NCI-H748 treated with DMSO at 0.1 percent for 48 hours (cell line): ENCODE measurements at places on chromosomes 2 and 18.

- no peak for DNase-seq
Measured at GRCh38 chr2:148110184-148110583, 89.3 kb downstream of the MBD5 start.

DNA sequence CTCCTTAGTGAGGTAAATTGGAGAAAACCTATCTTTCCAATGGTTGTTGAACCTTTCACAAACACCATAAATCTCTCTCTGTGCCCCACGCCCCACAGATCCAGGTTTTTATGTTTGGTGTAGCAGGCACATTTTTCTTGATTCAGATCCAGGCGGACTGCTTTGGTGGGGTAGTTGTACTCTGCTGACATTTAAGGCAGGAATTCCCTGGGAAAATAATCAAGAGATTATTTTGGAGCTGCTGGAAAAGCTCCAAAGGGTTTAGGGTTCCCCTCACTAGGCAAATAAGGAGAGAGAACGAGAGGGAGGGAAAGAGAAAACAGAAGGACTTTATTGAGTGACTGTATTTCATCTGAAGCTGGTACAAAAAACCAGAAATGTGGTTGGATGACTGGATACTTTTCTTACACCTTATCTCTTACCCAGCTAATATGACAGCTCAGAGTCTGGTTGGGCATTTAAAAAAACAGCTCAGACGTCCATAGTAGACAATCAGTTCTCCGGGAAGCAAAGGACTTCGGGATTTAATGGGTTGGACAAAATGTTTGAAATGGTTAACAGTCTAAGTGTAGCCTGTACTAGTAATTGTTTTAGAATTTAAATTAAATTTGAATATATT lies 3.6 kb upstream of the AQP4 start:
- DNase-seq, result no peak

DNA sequence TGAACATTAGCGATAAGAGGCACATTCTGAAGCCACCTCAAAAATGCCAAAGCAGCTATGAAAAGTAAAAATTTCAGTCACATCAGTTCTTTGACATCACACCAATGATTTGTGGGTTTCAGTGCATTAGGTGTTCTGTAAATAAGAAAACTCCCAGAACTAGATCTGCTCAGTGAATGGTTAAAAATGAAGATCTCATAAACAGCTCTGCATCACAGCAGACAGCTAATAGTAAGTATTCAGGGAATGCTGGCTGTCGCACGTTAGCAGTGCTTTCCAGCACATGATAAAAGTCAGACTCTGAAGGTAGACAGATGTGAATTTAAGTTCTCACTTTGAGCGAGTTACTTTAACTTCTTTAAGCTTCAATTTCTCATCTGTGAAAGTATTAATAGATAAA lies 154.9 kb downstream of the SATB2 start:
- DNase-seq, result no peak

- DNase-seq, result no peak
Measured at GRCh38 chr2:223034221-223034975, 17.6 kb upstream of the KCNE4 start.

GRCh38 chr2:16162491-16163040 lies 222.2 kb downstream of the MYCN start:
- no peak for DNase-seq

DNA sequence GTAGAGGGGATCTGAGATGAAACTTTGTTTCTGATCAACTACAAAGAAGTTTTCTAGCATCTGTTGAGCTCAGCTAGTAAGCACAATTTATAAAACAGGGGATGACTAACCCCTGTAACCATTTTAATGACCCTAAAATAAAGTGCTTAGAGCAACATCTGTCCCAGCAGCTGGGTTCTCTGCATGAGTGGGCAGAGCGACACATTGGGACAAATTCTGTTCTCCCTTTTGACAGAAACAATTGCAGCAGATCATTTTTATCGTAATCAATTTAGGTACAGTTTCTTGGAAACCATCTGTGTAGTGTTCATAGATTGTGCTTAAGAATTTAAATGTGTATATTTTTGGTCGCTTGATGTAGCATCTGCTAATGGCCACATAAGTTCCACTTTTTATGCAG lies 678.0 kb downstream of the RNF144A start:
- DNase-seq, result no peak

- no peak for DNase-seq
Measured at GRCh38 chr18:72986103-72986502, 118.3 kb upstream of the NETO1 start.

DNA sequence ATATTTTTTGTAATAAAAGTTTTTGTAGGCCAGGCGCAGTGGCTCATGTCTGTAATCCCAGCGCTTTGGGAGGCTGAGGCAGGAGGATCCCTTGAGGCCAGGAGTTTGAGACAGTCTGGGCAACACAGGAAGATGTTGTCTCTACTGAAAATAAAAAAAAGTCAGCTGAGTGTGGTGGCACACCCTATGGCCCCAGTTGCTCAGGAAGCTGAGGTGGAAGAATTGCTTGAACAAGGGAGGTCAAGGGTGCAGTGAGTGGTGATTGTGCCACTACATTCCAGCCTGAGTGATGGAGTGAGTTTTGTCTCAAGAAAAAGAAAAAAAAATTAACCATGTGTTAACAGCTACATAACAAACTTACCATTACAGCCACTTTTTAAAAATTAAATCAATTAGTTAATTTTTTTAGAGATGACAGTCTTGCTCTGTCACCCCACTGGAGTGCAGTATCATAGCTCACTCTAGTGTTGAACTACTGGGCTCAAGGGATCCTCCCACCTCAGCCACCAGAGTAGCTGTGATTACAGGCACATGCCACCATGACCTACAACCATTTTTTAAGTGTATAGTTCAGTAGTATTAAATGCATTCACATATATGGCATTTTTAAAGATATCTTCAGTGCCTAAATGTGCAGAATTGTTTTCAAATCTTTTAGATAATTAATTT lies 67.2 kb upstream of the ACYP2 start:
- DNase-seq, result no peak

DNA sequence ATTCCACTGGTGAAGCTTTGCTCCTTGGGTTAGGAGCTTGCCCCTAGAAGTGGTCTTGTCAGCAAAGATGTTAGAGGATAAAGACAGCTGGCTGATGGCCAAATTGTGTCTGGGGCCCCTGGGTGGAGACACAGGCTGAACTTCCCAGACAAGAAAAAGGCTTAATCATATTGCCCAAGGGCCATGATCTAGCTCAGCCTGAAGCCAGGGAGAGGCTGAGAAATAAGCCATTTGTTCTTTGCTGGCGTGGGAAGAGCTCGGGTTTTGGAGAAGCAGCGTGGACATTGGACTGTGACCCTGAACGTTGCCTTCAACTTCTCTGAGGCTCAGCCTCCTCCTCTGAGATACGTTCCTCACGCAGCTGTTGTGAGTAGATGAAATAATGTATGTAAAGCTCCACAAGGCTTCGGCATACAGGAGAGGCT lies 153.0 kb downstream of the ZFP36L2 start:
- no peak for DNase-seq

DNA sequence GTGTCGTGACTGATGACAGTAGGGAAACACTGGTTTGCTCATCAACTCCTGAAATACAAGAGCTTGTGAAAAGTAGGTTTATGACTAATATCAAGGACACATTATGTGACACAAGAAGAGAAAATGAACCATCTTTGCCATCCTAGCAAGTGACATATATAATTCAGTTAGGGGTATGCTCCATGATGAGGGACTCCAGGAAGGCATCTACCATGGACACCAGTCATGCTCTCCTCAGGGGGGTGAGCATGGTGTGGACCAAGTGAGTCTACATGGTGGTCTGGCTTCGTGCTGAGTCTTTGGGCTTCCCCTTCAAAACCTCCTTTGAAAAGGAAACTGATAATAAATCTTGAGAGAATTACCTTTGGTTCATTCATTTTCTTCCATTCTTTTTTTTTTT lies 11.7 kb upstream of the SERPINB5 start:
- no peak for DNase-seq

DNA sequence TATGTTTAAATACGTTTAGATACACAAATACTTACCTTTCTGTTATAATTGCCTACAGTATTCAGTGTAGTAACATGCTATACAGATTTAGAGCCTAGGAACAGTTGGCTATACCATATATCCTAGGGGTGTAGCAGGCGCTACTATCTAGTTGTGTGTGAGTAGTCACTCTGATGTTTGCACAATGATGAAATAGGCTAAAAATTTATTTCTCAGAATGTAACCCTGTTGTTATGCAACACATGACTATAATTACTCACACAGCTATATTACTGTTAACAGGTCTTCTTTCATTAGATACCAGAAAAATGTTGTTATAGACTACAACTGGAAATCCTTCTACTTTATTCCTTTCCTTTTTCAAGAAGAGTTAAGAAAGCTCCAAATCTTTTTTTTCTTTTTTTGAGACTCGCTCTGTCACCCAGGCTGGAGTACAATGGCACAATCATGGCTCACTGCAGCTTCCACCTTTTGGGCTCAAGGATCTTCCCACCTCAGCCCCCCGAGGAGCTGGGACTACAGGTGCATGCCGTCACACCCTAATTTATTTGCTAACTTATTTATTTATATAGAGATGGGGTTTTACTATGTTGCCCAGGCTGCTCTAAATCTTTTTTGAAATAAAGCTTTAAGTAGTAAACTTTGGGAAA lies 48.5 kb downstream of the C2orf74 start:
- DNase-seq, result no peak

- DNase-seq, result no peak
Measured at GRCh38 chr2:235506997-235507615, 13.3 kb downstream of the AGAP1 start.

- no peak for DNase-seq
Measured at GRCh38 chr2:100137866-100138570, 4.4 kb downstream of the AFF3 start.

- no peak for DNase-seq
Measured at GRCh38 chr2:230592775-230593174, 119.9 kb upstream of the CAB39 start.

DNA sequence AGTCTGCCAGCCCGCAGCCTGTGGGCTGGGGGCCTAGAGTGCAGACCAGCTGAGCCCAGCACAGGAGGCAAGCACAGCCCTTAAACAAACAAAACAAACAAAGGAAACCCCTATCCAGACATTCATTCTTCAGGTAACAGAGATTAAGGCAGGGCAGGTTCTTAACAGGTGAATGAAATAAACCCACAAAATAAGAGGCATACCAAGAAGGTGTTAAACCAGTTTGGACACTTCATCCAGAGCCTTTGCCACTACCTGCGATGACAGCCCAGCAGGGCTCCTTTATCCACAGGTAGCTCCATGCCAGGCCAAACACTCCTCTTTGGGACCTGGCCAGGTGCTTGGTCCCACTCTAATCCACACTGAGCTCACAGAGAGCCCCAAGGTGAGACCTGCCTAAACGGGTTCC lies 209.7 kb upstream of the SIX2 start:
- DNase-seq, result peak; percentile 10

DNA sequence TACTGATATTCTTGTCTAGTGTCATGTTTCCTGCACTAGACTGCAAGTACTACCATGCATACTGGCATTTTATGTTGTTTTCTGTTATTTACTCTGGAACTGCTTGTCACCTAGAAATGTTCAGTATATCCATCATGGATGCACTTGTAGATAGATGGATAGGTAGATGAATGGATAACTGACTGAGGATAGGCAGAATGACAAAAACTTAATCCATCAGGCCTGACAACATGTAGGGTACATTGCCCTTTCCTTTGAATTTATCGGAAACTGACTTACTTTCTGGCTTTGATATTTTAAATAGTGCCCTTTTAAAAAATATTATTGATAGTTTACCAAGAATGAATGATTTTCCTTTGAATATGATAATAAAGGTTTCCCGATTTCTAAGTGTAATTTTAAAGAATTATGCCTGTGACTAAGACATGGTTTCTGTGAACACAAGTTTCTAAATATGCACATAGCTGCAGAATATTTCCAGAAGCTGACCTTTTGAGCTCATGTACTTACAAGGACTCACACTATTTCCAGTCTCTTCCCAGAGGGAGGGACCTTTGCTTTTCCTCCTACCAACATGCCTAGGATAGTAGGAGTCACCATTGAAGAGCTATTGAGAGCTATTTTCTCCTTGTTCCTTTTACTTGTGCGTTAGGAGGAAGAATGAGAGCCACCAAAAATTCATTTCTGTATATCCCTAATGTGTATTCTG lies 81.3 kb downstream of the ANKRD12 start:
- DNase-seq, result no peak

- DNase-seq, result no peak
Measured at GRCh38 chr2:135162377-135162776, 110.3 kb downstream of the RAB3GAP1 start.

GRCh38 chr18:71673954-71674353 lies 870.2 kb downstream of the CBLN2 start:
- no peak for DNase-seq

DNA sequence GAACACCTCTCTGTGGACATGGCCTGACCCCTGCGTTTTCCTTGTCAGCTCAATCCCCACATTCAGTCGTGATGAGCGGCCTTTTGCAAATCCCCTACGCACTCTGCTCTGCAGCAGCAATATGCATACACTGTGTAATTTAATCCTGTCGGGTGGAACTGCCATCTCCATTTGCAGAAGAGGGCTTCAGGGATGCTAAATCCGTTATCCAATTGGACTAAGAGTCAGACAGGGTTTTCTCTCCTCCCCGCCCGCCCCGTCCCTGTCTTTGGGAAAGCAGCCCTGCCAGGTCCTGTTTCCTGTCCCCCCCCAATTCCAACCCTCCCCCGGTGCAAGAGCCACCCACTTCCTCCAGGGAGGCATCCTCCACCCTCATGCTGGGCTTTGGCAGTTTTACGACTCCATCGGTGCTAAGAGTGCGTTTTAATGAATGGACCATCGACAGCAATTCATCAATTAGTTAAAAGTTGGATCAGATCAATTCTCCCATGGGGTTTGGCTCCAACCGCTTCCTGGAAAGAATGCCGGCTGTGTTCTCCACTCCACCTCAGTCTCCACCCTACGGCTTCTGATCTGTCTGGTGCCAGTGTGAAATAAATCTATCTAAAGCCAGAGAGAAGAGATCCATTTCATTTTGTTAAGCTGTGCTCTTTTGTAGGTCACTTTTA lies 53.5 kb upstream of the ASAP2 start:
- peak; percentile 8 for DNase-seq

GRCh38 chr18:57666818-57667497 lies 45.3 kb upstream of the NARS1 start:
- DNase-seq, result no peak

DNA sequence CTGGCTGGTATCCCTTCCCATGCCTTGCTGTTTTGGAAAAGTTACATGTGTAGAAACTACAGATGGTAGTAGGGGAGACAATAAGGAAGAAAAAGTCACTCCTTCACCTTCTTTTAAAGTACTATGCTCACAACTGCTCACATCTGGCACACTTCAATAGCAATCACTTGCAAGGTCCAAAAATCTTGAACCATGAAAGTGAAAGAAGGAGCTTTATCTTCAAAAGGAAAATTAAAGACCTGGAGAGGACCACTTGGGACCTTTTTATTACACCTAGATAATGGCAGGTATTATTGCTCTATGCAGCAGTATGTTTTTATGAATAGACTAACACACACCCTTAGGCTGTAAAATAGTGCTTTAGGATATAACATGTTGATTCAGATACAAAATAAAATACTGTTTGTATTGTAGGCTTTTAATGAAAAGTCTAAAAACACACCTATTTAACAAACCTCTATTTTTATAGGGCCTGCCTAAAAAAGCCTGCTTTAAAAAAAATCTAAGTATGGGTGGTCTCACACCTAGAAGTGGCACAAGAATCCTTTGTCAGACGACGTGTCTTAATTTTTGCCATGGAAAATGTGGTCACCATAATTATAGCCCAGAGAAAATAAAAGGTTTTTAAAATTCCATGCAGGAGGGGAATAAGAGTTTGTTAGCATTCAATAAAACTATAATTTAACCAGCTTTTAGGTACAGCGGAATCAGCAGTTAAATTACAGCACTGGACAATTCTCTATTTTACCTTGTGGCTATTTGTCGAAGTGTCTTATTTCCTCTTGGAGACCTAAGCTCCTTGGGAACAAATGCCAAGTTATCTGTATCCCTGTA lies 124.0 kb downstream of the BCL2 start:
- DNase-seq, result no peak

- DNase-seq, result no peak
Measured at GRCh38 chr18:68299906-68300305, 415.0 kb downstream of the TMX3 start.
